ENCODE measurements at places on chromosomes 1 and 21.
A peak's percentile ranks its signal among the peaks of the same experiment; 100 is the strongest.

GRCh38 chr21:29639366-29640079 is 300.3 kb downstream of the GRIK1 start:
- DNase-seq: no peak

- no peak for DNase-seq
Observed at GRCh38 chr21:14673649-14674048, 127.5 kb upstream of the SAMSN1 start.

GRCh38 chr1:28580722-28581530 is 11.1 kb upstream of the RAB42 start:
- DNase-seq: no peak

- no peak for DNase-seq
Observed at GRCh38 chr1:186843226-186843625, 14.5 kb downstream of the PLA2G4A start.

DNA sequence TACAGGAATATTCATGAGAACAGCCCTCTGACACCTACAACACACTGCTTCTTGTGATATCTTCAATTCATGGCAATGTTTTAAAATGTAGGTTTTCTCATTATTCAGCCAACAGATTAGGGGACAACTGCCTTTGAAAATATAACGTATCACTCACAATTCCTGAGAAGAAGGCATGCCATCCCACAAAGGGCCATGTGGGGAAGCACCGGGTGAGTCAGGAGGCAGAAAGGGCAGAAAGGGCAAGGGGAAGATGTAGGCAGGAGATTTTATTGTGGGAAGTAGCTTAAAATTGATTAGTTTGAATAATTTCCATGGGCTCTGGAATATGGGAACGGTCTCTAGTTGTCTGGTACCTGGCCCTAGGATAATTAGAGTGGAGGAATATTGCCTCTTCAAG is 165.7 kb downstream of the HHIPL2 start:
- DNase-seq: no peak

DNA sequence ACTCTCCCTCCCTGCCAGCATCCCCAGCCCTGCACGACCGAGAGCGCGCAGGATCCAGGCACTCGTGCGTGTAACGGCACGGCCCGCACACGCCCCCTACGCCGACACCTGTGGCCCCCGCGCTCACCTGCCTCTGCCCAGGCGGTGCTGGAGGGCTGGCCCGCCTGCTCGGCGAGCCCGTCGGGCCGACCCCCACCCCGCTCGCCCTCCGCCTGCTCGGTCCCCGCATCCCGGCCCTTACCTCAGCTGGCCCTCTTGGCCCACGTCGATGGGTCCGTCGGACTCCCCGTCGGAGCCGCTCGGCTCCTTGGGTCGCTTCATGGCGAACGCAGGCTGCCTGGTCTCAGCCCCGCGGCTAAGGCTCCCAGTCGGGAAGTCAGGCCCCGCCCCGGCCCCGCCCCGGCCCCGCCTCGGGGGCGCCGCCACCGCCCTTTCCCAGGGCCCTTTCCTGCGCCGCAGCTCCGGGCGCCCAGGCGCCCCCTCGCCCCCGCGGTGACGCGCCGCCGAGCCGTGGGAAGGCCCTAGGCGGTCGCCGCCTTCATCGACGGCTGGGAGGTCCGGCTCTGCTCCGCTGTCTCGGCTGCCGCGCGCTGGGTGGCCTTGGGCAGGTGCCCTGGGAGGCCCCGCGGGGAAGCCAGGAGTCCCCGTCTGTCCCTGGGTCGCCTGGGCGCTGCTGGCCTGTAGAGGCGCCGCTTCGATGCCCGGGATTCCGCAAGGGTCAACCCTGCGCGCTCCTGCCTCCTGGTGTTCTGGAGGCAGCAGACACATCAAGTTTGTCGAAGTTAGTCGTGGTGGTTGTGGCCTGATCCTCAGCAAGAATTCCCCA is at the start of gene HEYL:
Gene HEYL (minus strand): TSS at position 339 of the 826 bp plus-strand sequence. CDS start 18 bp downstream, at position 321.
- DNase-seq: peak; percentile 59

- no peak for DNase-seq
Observed at GRCh38 chr1:69258842-69259241, 308.9 kb upstream of the LRRC7 start.

DNA sequence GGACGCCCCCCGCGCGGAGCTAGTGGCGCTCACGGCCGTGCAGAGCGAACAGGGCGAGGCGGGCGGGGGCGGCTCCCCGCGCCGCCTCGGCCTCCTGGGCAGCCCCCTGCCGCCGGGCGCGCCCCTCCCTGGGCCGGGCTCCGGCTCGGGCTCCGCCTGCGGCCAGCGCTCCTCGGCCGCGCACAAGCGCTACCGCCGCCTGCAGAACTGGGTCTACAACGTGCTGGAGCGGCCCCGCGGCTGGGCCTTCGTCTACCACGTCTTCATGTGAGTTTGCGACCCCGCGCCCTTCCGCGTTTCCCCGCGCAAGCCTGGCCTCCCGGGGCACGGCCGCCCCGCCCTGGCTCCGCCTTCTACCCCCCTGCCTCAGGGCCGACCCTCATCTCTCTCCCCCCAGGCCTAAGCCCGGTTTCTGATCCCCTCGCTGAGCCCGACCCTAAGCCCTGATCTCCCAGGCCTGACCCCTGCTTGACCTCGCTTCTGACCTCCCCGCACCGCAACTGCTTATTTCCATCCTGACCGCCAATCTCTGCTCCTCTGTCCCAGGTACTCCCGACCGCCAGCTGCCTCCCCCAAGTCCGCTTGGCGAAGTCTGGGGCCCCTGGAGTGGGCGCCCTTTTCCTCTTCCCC is 669 bp downstream of the KCNQ4 start:
- DNase-seq: no peak

- no peak for DNase-seq
Observed at GRCh38 chr21:27580276-27580675, 613.4 kb upstream of the ADAMTS5 start.

DNA sequence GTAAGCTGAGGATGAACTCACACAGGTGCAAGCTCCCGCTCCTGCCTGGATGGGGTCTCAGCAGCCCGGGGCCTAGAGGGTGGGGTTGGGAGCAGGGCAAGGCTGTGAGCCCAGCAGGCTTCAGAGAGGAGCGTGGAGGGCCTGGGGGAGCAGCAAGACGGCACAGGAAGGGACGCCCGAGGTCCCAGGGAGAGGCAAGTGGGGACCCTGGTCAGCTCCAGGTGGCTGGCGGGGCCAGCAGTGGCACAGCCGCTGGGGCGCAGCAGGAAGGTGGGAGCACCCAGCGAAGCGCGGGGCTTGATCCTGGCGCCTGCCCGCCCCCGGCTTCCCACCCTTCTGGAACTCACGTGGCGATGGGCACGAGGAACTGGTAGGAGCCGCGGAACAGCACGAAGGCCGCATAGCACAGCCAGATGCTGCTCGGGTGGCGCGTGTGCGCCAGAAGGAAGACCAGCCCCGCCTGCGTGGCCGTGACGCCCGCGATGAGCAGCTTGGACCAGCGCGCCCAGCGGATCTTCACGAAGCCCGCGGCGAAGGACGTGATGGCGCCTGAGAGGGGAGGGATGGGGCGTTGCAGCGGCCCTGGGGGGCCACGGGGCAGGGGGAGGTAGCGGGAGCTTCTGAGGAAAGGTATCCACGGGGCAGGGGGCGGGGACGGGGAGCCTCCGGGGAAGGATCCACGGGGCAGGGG is 11.7 kb downstream of the SLC19A1 start:
- DNase-seq: no peak

GRCh38 chr1:145858238-145858900 is 512 bp downstream of the PIAS3 start:
- DNase-seq: peak; percentile 41

DNA sequence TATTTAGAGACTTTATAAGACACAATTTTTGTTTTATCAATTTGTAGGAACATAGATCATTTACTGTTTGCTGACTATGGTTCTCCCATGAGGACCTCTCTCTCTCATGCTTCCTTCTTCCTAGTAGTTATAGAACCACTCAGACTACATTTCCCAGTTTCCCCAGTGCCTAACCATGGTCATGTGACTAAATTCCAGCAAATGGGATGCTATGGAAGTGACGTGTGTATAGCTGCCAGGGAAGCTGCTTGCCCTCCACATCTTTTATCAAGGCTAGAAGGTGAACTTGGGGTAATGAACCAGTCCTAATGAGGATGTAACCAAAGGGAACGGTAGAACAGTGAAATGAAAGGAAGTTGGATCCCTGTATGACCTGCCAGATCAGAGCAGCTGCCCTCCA is 184.0 kb downstream of the MIS18A start:
- DNase-seq: no peak

DNA sequence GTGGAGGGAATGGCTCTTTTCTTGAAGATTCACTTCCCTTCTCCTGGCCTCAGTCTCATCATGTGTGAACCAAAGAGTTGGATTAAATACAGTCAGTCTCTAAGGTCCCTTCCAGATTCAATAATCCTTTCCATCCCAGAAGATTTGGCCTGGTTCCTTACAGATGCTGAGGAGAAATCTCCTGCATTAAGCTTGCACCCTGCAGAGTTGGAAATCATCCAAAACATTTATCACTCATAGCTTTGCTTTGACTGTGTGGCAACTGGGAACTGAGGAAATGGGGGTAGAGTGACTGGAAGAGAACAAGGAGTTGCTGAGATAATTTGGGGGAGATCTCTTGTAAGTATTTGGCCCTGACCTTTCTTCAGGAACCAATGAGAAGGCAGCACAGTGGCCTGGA is 220.5 kb upstream of the SGIP1 start:
- no peak for DNase-seq

GRCh38 chr1:171472183-171472647 is 13.1 kb upstream of the PRRC2C start:
- no peak for DNase-seq

DNA sequence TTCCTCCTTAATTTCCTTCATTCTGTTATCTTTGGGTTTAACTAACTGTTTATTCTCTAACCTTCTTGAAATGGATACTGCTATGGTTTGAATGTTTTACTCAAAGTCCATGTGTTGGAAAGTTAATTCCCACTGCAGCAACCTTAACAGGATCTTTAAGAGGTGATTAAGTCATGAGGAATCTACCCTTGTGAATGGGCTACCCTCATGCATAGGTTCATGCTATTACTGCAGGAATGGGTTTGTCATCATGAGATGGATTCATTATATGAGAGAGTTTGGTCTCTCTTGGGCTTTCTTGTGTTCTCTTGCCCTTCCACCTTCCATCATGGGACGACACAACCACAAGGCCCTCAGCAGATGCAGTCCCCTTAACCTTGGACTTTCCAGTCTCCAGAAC is 516.9 kb downstream of the ADGRL2 start:
- no peak for DNase-seq

GRCh38 chr21:35925497-35925896 is 134.8 kb downstream of the SETD4 start:
- no peak for DNase-seq

DNA sequence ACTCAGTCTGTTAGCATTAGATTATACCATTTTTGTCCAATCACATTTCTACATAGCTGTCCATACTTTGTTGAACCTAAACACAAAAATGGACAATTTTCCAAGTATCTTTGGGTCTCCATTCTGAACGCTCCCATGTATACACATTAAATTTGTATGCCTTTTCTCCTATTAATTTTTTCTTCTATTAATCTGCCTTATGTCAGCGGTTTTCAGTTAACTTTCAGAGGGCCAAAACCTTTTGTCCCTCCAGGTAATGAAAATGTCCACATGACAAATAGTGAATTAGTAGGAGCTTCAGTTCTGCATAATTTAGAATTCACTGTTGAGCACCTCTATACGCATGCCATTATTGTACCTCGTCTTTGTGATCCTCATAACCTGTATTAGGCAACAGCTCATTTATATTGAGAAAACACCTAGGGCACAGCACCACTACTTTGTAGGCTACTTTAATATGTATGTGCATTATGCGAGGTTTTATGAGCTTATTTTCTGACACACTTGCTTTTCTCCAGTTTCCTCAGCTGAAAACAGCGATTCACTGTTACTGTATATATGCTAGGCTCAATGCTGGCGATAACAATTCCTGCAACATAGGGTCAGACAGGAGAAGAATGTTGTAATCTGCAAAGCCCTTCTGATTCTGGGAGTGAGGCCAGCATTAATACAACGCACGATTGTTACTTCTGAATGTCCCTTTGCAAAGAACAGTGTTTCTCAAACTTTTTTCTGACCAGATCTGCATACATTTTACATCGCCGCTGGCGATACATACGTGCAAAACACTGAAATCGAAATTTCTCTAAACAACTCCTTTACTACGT is 1.1 kb upstream of the ABCD3 start:
- DNase-seq: no peak

DNA sequence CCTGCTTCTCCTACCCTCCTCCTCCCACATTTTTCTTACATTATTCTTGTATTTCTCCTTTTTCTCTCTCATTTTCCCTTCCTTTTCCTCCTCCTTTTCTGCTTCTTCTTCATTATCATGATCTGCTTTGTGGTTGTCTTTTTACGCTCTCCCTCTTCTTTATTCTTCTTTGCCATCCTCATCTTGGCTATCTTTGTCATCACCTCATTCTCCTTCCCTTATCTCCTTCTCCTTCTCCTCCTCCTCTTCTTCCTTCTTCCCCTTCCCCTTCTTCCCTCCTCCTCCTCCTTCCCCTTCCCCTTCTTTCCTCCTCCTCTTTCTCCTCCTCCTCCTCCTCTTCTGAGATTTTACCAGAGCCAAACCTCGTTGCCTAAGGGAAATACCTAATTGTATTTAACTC is 30.5 kb downstream of the RNF187 start:
- DNase-seq: no peak

DNA sequence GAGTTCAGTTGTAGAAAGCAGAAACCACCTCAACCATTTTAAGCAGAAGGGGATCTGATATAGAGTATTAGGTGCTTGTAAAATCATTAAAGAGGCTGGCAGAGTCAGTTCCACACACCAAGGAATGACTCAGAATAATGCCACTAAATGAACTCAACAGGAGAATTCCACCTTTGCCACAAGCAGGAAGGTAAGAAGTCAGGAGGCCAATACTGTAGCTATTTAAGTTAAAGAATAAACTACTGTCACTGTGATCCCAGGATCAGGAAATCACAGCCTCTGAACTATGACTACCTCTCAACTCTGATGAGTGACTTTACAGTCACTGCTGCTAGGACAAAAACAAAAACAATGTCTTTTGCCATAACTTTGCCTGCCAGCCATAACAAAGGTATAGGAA is 52.5 kb upstream of the PRMT6 start:
- DNase-seq: no peak

GRCh38 chr1:200332716-200333115 is 77.1 kb downstream of the ZNF281 start:
- DNase-seq: no peak

GRCh38 chr1:9395018-9395417 is 102.3 kb downstream of the SPSB1 start:
- DNase-seq: no peak

- DNase-seq: no peak
Observed at GRCh38 chr1:7705908-7706216, 65.2 kb upstream of the VAMP3 start.

DNA sequence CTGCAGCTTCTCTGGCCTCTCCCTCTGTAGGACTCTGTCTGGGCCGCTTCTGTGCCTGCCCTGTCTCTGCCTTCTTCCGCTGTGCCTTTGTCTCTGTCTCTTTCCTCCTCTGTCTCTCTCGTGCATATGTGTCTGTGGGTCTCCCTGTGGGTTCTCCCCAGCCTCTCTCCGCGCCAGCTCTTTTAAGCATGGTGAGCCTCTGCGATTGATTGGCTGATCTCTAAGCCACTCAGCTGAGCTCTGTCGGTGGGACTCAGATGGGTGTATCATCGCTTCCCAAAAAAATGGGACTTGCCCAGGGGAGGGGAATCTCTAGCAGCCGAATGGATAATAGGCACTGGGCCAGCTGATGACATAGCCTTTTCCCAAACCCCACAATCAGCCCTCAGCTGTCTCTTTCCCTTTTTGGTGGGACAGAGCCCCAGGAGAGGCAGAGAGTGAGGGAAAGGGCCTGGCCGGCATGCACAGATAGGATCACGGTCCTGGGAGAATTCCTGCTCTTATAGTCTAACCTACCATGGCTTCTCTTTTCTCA is at the start of gene ADAMTS4:
Gene ADAMTS4 (minus strand): TSS at position 158 of the 535 bp plus-strand sequence. CDS start 427 bp downstream, outside the sequence.
- no peak for DNase-seq

All from stimulated activated CD8-positive, alpha-beta memory T cell treated with anti-CD3 and anti-CD28 coated beads, Interleukin-15, amount 100 ng/mL, for 48 hours (primary cell).